ENCODE measurements at places on chromosomes 6 and 20.
A peak's percentile ranks its signal among the peaks of the same experiment; 100 is the strongest.

- DNase-seq: no peak
Measured at GRCh38 chr6:53048431-53049195, 16.6 kb upstream of the FBXO9 start.

- no peak for DNase-seq
Measured at GRCh38 chr6:113147544-113147943, 709.6 kb upstream of the MARCKS start.

- peak; percentile 31 for DNase-seq
Measured at GRCh38 chr6:157535340-157536222, 154.6 kb downstream of the ZDHHC14 start.

- DNase-seq: no peak
Measured at GRCh38 chr6:2721219-2721618, 29.5 kb downstream of the MYLK4 start.

DNA sequence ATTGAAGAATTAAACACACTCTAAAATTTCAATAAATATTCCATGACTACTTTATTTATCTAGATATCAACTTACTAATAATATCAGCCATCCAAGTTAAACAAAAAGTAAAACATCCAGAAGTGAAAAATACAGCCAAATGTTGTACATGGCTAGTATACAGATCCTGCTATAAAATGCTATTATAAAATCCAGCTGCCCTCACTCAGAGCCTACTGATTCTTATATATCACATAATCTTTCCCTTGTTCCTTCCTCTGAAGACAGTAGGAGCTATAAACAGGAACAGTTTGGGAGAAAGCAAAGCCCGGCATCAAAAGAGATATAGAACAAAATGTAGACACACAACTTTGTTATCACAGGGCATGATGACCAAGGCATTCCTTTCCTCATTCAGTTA, 212.9 kb downstream of the PLCB4 start:
- no peak for DNase-seq

DNA sequence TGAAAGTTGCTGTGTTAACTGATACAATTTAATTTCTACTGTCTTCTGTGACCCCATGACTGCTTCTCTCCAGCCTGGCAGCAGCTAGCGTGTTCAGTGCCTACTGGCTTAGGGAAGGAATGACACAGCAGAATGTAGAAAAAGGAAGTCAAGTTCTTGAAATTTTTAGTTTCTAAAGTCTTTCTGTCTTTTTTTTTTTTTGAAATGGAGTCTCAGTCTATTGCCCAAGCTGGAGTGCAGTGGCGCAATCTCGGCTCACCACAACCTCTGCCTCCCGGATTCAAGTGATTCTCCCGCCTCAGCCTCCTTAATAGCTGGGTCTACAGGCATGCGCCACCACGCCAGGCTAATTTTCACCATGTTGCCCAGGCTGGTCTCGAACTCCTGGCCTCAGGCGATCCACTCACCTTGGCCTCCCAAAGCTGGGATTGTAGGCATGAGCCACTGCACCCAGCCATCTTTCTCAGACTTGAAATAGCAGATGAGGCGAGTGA, 39.3 kb downstream of the PCNA start:
- DNase-seq: no peak

Measured in body of pancreas (tissue), 4 donors.